ENCODE measurements at places on chromosomes 5 and 9.

- DNase-seq, result no peak
Observed at GRCh38 chr9:124506931-124507879, at the start of gene NR5A1. Gene NR5A1, minus strand, starts transcription at chr9:124507399. Its CDS starts 4,004 bp downstream, at chr9:124503395.

- no peak for DNase-seq
Observed at GRCh38 chr5:36045895-36046294, 20.8 kb downstream of the UGT3A2 start.

GRCh38 chr9:86632537-86632936 is 278.3 kb upstream of the TUT7 start:
- DNase-seq, result no peak

DNA sequence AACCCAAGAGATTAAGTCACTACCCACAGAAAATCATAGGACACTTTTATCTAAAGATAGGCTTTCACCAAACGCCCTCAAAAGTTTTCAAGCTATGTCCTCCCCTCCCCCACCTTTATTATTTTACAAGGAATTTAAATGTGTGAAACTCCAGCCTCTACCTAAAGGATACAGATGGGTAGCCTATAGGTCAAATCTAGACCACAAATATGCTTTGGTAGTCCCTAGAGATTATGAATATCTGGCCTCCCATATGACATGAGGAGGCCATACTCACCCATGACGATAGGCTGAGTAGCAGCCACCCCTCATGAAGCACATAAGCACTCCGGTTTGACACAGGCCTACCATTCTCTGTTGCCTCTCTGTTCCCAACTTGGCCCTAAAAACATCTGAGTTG is 11.9 kb downstream of the SIL1 start:
- no peak for DNase-seq

- no peak for DNase-seq
Observed at GRCh38 chr9:97791542-97791941, 61.5 kb upstream of the FOXE1 start.

GRCh38 chr9:136147890-136148714 is 29.4 kb upstream of the TMEM250 start:
- no peak for DNase-seq

GRCh38 chr9:121865884-121866283 is 214.4 kb downstream of the DAB2IP start:
- DNase-seq, result no peak

GRCh38 chr9:91207729-91208418 is 153.8 kb downstream of the AUH start:
- peak; percentile 51 for DNase-seq

DNA sequence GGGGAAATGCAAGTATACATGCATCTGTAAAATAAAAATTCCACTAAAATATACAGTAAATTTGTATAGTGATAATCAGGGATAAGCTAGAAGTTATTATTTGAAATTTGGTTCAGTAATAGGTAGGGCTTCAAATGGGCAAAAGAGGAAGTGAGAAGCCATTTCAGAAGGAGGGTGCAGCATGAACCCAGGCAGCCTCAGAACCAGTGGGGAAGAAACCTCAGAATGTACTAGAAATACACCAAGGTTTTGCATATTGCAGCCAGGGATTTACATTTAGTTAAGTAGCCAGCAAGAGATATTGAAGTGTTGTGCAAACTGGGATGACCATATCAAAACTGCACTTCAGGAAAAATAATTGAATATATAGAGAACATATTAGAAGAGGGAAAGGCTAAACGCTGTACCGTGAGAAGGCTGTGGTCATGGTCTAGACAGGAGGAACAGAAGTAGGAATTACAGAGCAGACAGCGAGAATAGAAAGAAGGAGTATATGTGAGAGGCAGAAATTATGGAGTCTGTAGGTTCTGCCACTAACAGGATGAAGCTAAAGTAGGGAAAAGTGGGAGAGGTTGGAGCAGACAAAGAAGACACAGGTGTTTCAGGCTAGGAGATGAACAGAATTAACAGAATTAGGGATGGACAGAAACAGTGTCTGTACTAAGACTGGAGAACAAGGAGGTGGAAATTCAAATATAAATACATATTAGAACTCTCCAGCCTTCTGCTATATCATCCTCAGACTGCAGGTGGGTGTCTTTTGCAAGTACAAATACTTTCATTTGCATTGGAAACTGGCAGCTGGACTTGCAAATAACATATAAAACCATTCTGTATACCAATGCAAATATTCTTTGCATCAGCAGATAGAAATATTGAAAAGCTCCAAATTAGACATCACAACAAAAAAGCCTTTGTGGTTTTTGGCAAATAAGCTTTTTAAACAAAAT is 335.6 kb downstream of the ZNF608 start:
- no peak for DNase-seq

DNA sequence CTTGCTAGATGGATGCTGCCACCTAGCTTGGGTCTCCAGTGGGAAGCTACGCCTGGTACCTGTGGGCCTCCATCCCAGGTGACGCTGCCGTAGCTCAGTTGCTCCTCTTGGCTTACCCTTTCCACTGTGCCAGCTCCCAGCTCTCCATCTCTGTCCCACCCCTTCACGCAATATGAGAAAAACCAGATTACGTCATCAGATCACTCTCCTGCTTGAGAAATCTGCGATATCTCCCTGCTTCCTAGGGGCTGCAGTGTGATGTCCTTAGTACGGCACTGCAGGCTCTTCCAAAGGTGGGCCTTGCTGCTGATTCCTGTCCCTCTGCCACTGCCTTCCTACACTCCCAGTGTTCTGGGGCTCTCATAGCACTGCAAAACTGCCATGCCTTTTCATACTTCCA is 28.9 kb downstream of the NSG2 start:
- no peak for DNase-seq

DNA sequence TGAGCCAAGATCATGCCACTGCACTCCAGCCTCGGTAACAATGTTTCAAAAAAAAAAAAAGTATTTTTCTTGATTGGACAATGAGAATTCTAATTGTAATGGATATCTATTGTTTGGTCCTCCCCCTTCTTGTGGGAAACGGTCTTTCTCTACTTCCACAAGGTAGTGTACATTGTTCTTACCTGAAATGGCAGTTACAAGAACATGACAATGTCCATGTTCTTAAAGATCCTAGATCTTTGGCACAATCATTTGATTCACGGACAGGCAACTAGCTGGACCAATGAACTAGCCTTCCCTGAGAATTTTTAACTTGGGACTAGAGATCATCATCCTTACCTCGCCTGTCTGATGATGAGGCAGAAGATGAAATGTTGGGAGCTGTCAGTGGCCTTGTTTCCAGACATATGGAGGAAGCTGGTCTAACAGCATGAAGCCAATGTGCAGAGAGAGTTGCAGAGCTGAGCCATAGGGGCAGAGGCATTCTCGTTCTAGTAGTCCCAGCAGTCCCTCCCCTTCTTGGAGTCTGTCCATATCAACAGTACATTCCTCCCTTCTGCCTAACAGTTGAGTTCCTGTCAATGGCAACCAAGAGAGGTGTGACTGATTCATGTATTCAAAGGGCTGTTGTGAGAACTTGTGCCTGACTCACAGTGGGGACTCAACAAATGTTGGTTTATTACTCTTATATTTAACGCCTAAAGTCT is 2.1 kb upstream of the MARCHF6 start:
- DNase-seq, result no peak

Measured in AG08395 (cell line).